ENCODE measurements at places on chromosomes 3 and 15.

DNA sequence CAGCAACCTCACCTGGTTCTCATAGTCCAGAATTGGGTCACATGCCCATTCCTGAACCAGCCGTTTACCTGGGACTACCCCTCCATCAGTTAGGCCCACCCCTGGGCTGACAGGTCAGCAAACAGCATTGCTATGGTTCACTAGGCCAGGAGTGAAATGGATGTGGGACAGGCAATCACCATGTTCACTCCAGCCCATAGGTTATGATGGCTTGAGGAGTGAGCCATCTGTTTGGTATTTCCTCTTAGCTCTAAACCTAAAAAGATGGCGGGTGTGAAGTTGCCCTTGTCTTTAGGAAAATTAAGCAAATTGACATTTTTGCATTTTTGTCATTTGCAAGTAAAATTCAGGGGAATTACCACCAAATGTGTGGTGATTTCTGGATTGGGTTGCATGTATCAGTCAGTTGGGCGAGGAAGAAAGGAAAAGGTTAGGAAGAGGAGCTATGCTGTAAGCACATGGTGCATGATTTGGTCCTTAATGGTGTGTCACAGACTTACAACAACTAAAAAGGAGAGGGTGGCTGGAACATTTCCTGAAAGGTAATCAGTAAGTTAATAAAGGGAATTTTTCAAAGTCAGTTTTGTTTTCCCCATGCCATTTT lies 17.2 kb downstream of the NXPE3 start:
- no peak for DNase-seq

DNA sequence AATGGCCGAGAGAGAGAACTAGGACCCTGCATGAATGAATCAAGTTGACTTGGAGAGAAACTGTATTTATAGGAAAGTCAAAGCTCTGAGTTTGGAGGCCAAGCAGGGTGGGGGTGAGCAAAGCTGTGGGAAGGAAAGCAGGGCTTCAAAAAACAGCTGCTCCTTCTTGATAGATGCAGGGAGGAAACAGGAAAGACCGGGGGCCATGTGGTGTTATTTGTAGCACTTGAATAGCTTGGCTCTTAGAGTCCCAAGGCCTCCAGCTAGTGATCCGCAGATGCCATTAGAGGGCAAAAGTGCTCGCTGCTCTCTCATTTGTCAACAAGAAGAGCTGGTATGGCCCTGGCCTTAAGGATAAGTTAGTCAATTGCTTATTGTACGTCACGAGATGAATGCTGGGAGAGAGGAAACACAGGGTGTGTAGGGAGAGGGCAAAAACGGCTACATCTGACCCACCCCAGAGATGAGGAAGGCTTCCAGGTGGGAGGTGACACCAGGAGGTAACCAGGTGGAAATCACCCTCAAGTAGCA lies at the start of gene ALG1L2:
Gene ALG1L2, plus strand, starts transcription at position 481 of the 531 bp plus-strand sequence. CDS start 186 bp downstream, outside the sequence.
- peak; percentile 20 for DNase-seq

DNA sequence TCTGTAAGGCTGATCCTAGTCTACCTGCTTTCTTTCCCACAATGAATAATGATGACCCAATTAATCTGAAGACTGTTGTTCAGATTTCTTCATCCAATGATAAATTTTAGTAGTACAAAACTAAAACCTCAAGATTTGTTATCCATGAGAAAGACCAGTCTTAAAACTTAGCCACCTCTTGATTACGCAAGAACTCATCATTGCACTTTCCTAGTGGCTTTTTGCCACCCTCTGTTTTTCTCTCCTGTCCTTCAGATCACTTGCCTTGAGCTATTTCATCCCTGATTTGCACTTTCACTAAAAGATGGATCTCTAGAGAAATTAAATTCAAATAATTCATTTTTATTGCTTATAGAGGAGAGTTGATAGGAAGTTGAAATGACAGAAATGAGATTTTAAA lies 142.7 kb upstream of the RBMS3 start:
- no peak for DNase-seq

DNA sequence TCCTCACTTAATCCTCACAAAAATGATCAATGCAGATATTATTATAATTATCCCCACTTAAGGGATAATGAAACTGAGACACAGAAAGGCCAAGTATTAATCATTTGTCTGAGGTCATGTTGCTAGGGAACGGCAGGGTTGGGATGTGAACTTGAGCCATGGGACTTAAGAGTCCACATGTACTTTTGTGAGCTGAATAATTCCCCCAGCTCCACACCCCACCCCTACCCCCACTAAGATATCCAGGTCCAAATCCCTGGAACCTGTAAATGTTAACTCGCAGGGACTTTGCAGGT lies 290.5 kb upstream of the GADL1 start:
- DNase-seq, result no peak

- DNase-seq, result no peak
Observed at GRCh38 chr3:41193794-41194539, 5.3 kb upstream of the CTNNB1 start.

- DNase-seq, result no peak
Observed at GRCh38 chr3:195794708-195795107, 17.0 kb downstream of the MUC4 start.

DNA sequence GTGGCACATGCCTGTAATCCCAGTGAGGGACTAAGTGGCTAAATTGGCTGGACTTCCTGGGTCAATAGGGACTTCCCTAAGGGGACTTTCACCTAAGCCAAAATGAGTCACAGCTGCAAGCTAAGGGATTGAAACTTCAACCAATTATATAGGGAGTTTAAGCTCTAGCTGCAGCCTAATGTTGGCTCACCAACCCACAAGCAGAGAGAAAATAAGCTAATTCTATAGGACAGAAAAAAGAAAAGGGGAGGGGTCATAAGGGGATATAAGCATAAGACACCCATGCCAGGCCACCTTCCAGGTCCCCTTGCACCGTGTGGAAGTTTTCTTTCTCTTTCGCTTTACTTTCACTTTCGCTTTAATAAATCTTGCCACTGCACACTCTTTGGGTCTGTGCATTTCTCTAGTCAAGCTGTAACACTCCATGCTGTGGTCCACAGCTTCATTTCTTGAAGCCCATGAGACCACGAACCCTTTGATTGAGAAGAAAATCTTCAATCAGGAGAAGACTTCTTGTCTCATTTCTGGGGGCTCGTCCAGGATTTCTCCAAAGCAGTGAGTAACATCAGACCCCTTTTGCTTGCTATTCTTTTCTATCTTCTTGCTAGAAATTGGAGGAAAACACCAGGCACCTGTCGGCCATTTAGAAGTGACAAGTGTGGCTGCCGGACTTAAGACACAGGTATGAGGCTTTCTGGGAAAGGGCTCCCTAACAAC lies 192.3 kb downstream of the IGSF11 start:
- no peak for DNase-seq

- no peak for DNase-seq
Observed at GRCh38 chr3:197456261-197457091, 99.3 kb downstream of the BDH1 start.

GRCh38 chr15:25208735-25209134 lies 230.1 kb downstream of the UBE3A start:
- DNase-seq, result no peak

DNA sequence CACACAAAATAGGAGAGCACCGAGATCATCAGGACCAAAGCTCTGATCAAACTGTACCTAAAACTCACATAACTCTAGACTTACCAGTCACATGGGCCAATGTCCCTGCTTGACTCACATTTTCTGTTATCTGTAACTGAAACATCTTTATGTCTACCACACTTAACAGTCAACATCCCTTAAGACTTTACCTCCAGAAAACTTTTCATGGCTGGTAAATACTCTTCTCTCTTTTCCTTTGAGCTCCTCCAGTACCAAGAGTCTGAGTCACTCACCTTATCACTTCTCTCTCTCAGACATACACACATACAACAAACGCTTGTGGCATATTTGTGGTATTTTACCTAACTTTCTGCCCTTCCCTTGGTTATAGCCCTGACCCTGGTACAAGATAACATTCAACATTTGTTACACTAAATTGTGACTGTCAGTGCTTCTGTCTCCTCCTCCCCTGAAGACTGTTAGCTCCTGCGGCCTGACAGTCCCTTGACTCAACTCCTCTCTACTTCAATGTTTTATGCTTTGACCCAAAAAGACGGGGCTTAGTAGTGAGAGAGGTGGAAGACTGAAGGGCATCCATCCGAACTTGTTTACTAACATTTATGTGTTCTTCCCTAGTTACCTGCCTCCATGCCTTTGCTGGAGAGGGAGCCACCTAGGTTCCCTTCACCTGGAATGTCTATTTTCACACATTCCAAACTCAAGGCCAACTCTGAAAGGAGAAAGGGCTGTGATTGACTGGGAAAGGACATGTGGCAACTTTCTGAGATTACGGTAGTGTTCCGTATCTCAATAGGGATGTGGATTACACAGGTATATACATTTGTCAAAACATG lies 3.7 kb upstream of the EFHB start:
- no peak for DNase-seq

- DNase-seq, result no peak
Observed at GRCh38 chr15:79042213-79042928, 48.2 kb downstream of the RASGRF1 start.

GRCh38 chr15:67957435-67958132 lies 96.5 kb upstream of the PIAS1 start:
- no peak for DNase-seq

DNA sequence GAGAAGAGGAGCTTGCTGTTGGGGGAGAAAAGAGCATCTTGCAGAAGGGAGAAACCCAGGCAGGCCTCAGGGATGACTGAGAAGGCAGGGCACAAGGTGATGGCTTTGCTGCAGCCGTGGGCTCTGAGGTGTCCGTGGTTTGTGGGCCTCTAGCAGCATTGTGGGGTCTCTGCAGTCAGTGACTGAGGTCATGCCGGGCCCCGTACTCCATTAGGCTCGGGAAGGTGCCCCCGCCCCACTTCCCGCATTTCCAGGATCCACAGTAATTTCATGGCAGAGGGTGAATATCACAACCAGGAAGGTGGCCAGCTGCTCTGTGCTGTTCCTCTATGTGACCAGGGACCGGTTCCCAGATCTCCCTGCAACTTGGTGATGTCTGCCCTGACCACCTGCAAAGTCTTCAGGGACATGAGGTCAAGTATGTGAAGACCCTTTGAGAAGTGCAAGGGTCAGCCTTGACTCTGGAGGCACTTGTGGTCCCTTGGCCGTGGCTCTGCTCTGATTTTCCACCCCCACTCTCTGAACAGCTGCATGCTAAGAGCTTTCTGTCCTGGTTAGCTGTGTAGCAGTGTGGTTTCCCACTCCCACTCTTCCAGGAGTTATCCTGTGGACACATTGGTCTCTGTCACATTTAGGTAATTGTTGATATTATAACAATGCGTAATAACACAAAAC lies 3.6 kb downstream of the KLF13 start:
- DNase-seq, result no peak

GRCh38 chr3:108289159-108289558 lies 7.2 kb upstream of the HHLA2 start:
- DNase-seq, result no peak

DNA sequence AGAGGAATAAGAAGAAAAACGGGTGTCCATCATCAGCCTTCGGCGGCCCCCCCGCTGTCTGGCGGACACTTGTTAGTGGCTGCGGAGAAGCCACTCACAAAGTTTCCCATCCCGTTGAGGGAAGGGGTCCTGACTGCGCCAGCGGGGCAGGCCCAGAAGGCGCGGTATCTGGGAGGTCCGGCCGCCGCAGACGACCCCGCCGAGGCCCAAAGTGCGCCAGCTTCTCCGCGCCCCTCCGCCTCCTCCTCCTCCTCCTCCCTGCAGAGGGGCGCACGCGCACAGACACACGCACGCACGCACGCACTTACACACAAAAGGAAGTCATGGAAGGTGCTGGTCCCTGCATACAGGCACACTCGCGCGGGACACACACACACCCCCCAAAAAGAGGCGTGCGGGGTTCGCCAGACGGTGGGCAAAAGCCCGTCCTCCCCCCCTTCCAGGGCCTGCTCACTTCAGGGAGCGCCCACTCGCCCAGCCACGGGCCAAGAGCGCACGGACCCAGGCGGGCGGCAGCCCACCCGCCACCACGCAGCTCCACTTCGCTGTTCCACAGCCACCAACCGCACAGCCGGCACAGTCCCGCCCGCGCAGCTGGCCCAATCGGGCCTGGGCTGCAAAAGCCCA lies 18.0 kb downstream of the ZNF148 start:
- peak; percentile 43 for DNase-seq

- DNase-seq, result no peak
Observed at GRCh38 chr3:114896978-114897377, 250.1 kb downstream of the ZBTB20 start.

- DNase-seq, result no peak
Observed at GRCh38 chr15:88074386-88074785, 182.2 kb downstream of the NTRK3 start.

- DNase-seq, result no peak
Observed at GRCh38 chr3:71454512-71455403, 128.8 kb downstream of the FOXP1 start.

GRCh38 chr15:89781055-89781454 lies 4.9 kb downstream of the MESP2 start:
- DNase-seq, result no peak

GRCh38 chr3:126125781-126126251 lies 41.9 kb upstream of the SLC41A3 start:
- no peak for DNase-seq

DNA sequence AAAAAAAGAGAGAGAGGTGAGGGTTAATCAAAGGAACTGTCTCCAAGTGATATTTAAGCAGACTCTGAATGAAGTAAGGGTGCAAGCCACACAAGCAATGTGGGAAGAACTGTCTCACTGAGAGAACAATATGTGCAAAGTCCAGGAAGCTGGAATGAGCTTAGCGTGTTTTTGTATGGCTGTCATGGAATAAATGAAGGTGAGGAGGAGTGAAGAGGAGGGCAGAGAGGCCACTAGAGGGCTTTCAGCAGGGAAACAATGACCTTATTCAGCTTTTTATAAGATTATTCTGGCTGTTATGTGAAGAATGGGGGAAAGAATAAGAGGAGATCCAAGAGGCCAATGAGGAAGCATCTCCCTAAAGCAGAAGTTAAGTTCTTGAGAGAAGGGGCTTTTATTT lies 86.9 kb upstream of the COL8A1 start:
- no peak for DNase-seq

DNA sequence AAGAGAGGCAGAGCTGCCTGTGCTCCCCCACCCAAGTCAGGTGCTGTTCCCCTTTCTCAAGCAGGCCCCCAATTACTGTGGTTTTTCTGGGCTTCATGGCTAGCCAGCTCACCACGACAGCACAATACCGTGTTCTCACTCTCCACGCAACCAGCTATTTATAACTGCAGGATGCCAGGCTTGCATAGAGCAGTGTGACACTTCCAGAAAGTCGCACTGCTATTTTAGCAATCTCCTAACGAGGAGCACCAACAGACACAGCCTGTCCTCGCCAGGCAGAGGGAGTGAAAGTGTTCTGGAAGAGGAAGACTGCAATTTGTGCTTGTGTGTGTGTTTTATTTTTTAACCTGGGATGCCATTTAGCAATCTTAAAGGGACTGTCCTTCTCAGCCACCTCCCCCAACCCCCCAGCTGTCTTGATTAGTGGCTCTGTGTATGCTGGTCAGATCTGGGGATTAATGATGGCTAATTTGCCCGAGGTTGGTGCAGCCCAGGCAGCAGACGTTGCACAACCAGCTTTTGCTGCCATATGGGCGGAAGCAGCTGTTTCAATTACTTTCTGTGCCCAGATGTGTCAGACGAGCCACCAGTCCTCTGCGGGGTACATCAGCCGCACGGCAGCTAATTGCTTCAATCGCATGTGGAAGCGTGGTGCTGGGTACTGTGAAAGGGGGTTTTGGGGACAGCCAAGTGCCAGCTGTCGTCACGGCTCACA lies 268.0 kb upstream of the ARRDC4 start:
- DNase-seq, result no peak

Measured in KG1 (cell line).